Hematopoietic multipotent progenitor cell treated with erythropoietin and hydrocortisone succinate and interleukin-3 and kit ligand, for 4 days (in vitro differentiated cells): ENCODE measurements at places on chromosomes 1 and 21.

GRCh38 chr21:30117631-30118030, 49.0 kb downstream of the CLDN17 start:
- DNase-seq: no peak

DNA sequence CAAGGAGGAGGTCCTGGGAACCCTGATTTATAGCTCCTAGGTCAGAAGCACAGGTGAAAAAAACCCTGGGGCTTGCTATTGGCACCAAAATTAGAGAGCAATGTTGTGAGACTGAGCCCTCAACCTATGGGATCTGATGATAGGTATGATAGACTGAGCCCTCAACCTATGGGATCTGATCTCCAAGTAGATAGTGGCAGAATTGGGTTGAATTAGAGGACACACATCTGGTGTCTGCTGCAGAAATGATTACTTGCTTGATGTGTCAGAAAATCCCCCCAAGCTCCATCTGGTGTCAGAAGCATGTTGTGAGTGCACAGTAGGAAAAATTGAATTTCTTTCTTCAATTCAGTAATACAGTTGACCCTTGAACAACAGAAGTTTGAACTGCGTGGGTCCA, 62.4 kb downstream of the MAP3K21 start:
- DNase-seq: no peak

DNA sequence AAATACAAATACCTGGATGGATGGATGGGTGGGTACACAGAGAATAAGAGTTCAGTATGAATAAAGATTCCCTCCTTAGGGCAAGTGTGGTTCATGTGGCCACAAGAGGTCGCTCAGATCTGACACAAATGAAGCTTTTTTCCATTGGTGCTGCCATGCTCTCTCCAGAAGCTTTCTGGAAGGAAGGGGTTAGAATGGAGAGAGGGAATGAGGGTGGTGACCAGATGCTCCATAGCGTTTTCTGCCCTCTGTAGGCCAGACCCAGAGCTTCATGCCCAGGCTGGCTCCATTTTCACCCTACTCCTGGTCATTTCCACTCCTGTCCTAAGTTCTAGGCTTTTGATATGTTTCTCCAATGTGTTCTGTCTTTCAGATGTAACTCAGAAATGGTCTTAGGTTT, 3.3 kb upstream of the FCRL6 start:
- DNase-seq: peak; percentile 85

DNA sequence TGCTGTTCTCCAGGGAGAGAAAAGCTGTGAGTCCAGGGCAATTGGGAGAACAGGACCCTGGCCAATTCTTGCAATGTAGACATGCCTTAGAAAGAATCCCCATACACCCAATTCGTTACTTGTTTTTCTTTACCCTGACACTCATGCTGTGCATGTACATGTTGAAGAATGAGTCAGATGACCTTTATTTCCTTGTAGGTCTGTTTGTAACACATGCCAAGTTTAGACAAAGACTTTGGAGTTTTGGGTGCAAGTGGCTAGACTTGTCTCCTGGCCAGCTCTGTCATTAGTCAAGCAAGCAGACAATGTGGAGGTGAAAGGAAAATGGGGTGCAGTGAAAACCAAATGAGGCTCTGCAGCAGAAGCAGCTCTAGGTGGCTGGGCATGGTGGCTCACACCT, 38.1 kb downstream of the GNPAT start:
- DNase-seq: no peak

GRCh38 chr1:162902416-162902815, 41.4 kb upstream of the CCDC190 start:
- no peak for DNase-seq

- DNase-seq: no peak
These were observed 367.7 kb upstream of the NEGR1 start for GRCh38 chr1:72649991-72650390.

DNA sequence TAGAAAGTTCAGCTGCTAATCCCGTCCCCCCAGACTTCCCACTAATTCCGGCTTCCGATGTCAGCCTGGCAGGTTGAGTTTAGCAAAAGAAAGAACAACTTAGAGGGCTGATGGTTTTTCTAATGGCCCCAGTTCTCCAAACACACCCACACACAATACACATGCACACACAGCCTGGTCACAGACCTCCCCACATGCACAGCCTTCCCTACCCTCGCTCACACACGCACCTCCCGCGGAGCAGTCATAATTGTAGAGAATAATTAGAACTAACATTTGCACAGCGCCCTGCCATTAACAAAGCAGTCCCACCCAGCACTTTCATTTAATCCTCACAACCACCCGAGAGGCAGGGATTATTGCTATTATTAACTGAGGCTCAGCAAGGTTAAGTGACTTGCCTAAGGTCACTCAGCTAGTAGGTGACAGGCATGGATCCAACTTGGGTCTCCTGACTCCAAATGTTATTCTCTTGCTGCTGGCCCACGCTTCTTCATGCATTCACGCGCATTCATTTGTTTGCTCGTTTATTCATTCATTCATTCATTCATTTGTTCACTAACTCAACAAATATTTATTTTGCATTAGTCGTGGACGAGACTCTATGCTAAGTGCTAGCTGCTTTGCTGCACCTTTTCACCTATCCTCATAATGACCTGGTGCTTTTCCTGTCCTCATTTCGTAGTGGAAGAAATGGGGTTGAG, 274.9 kb downstream of the FOXD2 start:
- no peak for DNase-seq

DNA sequence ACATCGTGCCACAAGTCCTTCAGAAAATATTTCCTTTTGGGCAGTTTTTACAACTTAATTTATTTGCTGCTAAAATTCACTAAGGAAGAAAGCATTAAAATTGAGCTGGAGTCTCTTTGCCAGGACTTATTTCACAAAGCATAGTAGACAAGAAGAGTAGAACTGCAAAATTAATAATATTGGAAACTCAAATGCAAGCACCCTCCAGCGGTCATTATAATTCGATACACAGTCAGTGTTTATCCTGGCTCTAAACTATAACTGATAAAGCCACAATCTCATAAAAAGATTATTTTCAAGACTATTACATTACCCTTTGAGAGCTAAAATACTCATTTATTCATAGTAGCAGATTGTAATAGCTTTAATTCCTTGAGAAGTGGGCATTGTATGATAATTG, 655.4 kb downstream of the RWDD3 start:
- no peak for DNase-seq

DNA sequence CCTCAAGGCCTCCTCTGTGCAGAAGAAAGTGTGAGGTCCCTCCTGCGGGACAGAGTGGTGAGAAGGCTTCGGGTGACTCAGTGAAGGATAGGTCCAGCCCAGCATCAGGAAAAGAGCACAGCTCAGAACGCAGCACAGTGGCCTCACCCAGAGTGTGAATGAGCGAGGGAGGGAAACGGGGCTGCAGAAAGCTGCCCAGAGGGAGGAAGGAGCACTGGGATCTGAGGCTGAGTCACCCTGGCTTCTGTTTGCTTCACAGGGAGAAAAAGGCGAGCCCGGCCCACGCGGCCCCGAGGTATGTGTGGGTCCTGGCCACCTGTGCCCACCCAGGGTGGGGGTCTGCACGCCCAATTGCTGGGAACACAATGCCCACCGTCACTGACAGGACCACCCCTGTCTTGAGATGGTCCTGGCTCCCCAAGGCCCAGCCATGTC, 24.3 kb downstream of the COL6A2 start:
- DNase-seq: no peak

DNA sequence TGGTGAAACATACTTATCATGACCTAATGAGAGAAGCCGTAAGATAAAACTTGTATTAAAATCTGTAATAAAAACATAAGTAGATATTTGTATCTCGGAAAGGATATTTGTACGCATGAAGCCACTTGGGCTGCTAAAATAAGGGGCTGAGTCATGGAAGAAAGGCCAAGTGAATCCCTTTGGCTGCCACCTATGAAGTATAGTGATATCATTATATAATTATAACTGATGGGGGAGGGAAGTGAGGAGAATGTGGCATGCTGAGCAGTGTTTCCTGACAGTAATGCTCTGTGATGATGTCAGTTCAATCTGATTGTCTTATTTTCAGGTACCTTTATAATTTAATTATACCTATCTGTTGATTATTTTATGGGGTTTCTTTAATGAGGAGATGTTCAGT, 13.6 kb downstream of the RWDD3 start:
- no peak for DNase-seq

- DNase-seq: peak; percentile 49
These were observed 70.2 kb downstream of the DNM3 start for GRCh38 chr1:171911506-171911905.

- peak; percentile 84 for DNase-seq
These were observed 9.4 kb downstream of the MORN1 start for GRCh38 chr1:2381741-2382620.

DNA sequence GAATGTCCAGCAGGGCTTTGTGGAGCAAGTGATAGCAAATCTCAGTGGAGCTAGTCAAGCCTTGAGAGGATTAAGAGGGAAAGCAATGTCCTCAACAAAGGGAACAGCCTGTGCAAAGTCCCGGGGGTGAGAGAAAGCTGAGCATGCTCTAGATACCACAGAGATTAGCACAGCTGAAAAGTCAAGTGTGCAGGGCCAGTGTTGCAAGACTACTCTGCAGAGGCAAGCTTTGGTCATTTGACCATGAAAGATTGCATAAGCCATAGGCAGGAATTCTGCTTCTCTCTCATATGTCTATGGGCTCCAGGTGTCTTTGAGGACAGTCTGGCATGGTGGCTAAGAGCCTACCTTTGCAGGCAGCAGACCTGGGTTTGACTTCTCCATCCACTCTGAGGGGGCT, 181.0 kb upstream of the JUN start:
- peak; percentile 43 for DNase-seq
